ENCODE measurements at places on chromosomes 12 and 14.

- DNase-seq: no peak
These were observed 27.8 kb upstream of the BDKRB2 start for GRCh38 chr14:96176811-96177211.

- DNase-seq: no peak
These were observed 150.4 kb upstream of the WSCD2 start for GRCh38 chr12:107978641-107979040.

DNA sequence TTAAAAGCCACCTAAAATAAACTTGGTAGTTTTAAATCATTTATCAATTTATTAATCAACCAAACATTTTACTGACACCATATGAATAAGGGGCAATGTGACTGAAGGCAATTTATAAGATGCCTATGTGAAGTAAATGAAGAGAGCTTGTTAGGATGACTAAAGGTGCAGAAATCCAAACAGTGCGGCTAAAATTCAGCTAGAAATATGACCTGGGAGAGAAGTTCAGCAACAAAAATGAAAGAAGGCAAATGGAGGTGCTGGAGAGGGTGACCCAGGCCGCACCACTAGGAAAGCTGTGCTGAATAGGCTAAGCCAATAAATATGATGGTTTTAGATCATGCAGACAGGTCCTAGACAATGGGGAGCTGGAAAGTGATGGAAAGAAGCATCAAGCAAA, 403.7 kb downstream of the BTG1 start:
- DNase-seq: no peak

- no peak for DNase-seq
These were observed 60.3 kb downstream of the ARF6 start for GRCh38 chr14:49953196-49953595.

DNA sequence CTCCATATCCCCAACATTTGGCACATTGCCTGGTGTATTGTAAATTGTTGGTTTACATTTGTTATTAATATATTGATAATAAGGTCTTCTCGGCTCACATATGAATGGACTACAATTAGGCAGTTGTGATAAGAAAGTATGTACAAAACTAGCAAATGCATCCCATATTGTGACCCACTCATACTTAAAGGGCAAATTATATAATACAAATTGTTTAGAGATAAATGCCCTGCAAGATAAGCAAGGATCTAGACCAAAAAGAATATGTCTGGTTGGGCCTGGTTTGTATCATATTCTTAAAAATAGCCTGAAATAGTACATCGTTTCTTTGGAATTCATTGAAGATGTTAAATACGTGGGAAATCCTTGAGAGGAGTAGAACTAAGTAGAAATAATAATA, 151.3 kb downstream of the CNTN1 start:
- no peak for DNase-seq

- DNase-seq: no peak
These were observed 167.9 kb downstream of the PRKD1 start for GRCh38 chr14:29759521-29760340.

GRCh38 chr14:102580550-102581110, 11.8 kb upstream of the RCOR1 start:
- no peak for DNase-seq

DNA sequence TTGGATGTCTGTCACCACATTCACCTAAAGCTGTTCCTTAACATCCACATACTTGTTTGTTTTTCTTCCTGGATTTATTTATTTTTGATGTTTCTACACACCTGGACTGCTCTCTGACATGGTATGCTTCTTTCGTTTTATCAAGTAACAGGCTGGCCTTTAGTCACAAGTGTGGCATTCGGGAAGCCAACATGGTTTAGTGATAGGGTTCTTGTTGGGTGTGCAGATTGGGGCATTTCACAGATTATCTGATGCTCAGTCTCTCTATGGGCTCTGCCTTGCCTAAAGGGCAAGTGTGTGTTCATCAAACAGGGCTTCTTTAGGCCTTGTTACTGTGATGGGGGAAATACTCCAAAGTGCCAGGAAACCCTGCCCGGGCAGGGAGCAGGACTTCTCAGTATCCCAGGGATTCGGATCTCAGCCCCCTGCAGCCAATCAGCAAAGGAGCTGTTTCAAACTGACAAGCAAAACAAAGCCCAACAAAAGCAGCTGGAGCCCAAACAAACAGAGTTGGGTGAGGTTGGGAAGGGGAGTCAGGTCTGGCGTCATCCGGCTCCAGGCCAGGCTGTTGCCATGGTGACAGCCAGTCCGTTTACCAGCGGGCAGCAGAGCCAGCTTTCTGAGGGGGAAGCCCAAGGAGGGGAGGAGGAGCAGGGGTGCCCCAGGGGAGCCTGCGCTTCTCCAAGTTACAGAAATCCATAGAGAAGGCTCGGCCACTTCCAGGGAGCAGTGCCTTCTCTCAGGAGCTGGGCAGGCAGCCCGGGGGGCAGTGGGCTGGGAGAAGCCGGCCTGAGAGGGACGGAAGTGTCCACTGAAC, 31.9 kb downstream of the FOS start:
- peak; percentile 92 for DNase-seq

GRCh38 chr14:24310265-24310645, 315 bp downstream of the LTB4R2 start:
- DNase-seq: no peak

GRCh38 chr14:26589925-26590324, 7.9 kb downstream of the NOVA1 start:
- DNase-seq: no peak

DNA sequence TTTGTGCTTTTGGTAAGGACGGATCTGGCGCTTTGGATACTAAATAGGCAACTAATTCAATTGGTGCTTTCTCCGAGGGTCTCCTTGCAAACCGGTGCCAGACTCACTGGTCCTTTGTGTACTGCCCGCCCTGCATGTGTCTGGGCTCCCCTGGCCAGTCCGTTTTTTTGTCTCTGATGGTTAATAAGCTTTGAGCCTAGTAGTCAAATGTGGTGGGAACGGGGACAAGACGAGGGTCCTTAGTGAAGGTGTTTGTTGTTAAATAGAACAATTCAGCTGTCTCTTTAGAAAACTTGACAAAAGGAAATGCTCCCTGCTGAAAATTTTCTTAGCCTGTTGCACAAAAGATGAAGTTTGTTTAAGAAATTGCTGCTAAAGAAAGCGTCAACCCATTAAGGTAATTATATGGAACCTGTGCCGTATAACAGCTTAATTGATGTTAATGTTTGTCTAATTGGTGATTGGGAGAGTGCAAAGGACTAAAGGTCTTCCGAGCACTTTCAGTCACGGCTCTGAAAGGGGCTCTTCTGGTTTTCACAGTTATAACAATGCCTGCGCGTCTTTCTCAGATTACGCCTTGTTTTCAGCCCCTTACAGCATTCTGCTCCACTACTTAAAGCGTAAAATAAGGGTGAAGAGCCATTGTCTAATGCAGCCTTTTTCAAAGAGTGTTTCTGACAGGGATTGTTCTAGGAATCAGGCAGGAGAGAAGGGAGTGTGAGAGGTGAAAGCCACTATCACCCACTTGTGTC, 537.4 kb downstream of the PRKD1 start:
- no peak for DNase-seq

- DNase-seq: peak; percentile 50
These were observed 1.7 kb upstream of the SYNE3 start for GRCh38 chr14:95518045-95518751.

- no peak for DNase-seq
These were observed 8.4 kb downstream of the SLC25A3 start for GRCh38 chr12:98601924-98602323.

- DNase-seq: no peak
These were observed 13.1 kb upstream of the SMARCC2 start for GRCh38 chr12:56202366-56202765.

GRCh38 chr12:9925705-9926393, 6.3 kb downstream of the CLEC2A start:
- no peak for DNase-seq

GRCh38 chr12:100953217-100953616, 158.6 kb downstream of the ANO4 start:
- no peak for DNase-seq

DNA sequence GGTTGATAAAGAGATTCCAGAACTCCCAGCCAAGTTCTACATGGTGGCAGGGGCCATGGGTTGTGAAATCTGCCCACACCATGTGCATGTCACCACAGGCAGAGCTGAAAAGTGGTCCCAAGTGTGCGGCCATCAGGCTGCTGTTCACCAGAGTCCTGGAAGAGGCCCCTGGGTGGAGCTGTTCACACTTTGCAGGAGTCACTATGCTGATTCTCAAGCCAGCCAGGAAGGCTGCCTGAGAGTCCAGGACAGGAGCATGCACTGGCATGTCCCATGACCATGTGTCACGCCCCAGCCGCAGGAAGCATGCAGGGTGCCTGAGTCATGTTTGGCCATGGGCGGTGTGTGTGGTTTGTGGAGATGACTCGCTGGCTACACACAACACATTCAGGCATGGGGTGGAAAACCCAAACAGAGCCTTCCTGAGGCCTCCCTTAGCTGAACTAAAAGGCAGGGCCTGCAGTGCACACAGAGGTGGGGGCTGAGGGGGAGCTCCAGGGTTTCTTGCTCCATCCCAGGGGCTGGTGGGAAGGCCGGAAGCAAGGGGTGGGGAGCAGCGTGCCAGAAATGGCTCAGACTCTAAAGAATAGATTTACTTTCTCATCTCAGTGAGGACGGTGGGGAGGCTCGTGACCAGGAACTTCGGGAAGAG, 19.4 kb downstream of the ABCB9 start:
- DNase-seq: peak; percentile 98

DNA sequence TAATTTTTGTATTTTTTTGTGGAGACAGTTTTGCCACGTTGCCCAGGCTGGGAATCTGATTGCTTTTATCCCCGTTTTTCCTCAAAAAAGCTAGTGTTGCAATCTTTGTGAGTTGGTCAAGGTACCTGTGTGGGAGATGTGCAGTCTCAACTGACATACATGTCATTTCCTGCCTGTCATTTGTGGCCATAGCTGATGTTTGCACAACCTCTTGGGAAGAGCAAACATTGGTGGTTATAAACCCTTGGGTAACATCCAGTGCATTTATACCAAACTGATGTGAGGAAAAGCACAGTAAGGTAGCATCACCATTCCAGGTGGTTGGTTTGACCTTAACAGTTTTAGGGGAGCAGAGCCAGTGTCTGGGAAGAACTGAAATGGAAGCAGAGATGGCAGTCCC, 54.7 kb downstream of the ATG14 start:
- DNase-seq: no peak

DNA sequence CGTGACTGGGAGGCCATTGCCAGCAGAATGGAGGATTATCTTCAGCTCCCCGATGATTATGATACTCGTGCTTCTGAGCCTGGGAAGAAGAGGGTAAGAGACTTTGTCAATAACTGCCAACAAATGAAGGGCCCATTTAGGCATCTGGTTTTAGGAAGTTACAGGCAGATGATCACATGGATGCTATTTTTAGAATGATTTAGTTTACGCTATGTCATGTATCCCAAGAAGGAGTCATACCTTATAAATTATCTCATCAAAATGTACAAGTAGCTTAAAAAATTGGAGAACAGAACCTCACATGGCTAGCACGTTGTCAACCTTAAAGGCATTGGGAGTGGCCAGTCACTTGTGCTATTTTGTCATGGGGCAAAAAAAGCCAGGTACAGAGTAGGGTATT, 46.7 kb downstream of the PROX2 start:
- DNase-seq: no peak

- no peak for DNase-seq
These were observed 74.0 kb downstream of the PLEKHG3 start for GRCh38 chr14:64778104-64778754.

DNA sequence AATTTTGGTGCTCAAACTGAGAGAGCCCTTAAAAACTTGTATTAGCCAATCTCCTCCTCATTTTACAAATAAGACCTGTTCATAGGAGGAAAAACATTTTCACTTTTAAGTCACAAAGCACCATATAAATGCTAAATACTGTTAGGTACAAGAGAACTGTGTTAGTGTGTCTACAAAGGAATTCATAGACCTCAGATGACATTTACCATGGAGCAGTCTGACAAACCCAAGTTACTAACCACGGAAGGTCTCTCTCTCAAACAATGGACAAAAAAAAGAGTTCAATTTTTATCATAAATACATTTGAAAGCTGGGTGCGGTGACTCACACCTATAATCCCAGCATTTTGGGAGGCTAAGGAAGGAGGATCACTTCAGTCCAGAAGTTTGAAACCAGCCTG, 10.0 kb downstream of the SBNO1 start:
- DNase-seq: no peak

DNA sequence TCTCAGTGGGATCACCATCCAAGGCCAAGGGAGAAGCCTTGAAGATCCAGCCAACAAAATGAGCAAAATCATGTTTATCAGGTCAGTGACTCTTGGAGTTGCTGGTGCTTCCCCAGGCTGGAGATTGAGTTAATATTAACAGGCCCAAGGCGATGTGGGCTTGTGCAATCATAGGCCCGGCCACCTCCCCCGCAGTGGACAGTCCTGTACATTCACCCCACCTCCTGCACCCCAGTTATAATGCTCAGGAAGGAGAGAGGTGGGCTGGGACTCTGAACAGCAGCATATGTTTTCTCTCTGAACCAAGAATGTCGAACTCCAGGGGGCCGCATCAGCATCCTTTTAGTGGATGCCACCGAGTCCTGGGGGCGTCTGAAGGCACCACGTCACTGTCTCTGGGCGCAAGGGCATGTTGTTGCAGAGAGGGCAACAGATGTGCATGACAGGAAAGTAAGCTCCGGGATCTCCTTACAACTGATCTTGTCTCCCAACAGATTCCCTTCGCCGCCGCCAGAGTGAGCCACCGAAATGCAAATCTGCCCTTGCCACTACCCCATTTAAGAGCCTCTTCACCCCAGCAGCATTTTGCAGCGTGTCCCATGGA, 32.2 kb upstream of the SERPINA6 start:
- DNase-seq: no peak

DNA sequence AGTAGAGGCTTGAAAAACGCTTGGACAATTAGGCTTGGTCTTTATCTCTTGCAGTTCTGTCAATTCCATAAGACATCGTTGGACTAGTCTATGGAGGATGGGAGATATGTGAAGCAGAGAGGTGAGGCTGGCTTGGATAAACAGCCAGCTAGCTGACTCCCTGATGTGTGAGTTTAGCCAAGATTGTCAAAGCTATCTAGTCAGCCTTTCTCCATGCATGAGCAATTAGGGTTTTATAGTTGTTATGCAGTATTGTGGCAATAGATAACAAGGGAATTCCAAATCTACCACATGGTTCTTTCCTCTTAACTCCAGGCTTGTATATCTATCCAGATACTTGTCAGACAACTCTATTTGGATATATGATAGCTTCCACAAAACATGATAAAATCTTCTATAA, 153.6 kb upstream of the NRXN3 start:
- no peak for DNase-seq

- DNase-seq: no peak
These were observed 19.3 kb downstream of the NFKBIA start for GRCh38 chr14:35385042-35385839.

- no peak for DNase-seq
These were observed 134.6 kb downstream of the PTPRR start for GRCh38 chr12:70785896-70786295.

DNA sequence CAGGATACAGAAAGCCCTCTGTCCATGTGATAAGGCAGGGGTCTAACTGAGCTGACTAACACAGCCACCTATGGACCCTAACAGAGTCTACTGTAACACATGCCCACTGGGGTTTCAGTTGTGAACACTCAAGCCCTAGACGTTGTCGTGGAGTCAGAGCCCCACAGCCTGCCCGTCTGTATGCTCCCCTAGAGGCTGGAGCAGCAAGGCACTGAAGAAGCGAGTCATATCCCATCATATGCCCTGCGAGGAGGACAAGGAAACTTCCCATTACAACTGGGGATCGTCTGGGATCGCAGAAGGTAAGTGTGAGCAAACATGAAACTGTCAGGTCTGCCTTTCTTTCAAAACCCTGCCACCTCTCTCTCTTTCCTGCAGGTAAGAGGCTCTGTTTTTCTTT, 138.1 kb downstream of the GPR65 start:
- no peak for DNase-seq

- DNase-seq: no peak
These were observed 43.0 kb downstream of the DDHD1 start for GRCh38 chr14:53110096-53110495.

- no peak for DNase-seq
These were observed 34.5 kb upstream of the GPR132 start for GRCh38 chr14:105099778-105100177.
